Spinal cord (tissue), 10 donors: ENCODE measurements at places on chromosomes 2 and 18.
A peak's percentile ranks its signal among the peaks of the same experiment; 100 is the strongest.

GRCh38 chr2:169089182-169089581 lies 19.8 kb downstream of the DHRS9 start:
- H3K27ac ChIP-seq, result no peak overlapping the region
- H3K4me3 ChIP-seq, result no peak overlapping the region
- no peaks in the 10 kb centered on the region for H3K4me1 ChIP-seq

DNA sequence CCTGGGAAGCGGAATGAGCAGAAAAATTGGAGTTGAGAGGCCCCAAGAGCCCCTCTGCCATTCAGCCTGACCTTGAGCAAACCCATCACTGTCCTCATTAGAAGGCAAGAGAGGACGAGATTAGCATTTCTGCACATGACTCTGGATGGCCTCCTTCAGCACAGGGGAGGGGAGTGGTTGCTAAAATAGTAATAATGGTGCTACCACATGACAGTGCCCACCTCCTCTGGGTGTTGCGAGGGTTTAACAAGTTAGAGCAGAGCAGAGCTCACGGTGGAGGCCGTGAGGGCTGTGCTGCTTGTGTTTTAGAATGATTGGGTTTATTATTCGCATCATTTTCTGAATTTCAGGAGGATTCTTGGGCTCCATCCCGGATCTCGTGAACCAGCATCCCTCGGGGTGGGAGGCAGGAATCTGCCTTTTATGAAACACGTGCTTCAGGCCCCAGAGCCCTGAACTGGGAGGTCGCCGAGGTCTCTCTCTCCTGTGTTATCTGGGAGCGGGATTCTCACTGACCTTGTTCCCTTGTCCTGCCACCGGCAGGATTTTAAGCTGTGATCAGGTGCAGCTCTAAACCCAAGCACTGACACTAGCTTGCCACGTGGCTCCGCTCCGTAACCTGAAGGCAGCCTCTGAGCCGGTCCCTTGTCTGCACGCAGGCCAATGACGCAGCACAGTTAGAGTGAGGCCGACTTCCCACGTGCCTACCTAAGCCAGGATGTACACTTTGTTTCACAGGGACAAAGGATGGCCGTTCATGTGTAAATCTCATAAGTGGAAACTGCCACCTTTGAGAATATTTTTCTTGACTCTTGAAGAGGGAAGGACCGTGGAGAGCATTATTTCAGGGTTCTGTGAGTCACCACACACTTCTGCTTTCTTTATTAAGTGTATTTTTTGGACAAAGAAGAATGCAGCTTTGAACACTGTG lies 142.3 kb downstream of the ACOXL start:
- peaks cover 3% of the 10 kb centered on the region for H3K4me1 ChIP-seq
- DNase-seq, result no peak
- H3K27me3 ChIP-seq, result no peaks in the 10 kb centered on the region
- no peak overlapping the region for H3K4me3 ChIP-seq
- H3K27ac ChIP-seq, result no peak overlapping the region

GRCh38 chr2:220107380-220107791 lies 480.0 kb downstream of the SLC4A3 start:
- no peak overlapping the region for H3K27ac ChIP-seq
- DNase-seq, result no peak
- peaks cover 4% of the 10 kb centered on the region for H3K27me3 ChIP-seq
- no peaks in the 10 kb centered on the region for H3K36me3 ChIP-seq
- H3K4me3 ChIP-seq, result no peak overlapping the region
- H3K4me1 ChIP-seq, result peaks cover 6% of the 10 kb centered on the region

GRCh38 chr2:172285010-172285621 lies 142.3 kb upstream of the ITGA6 start:
- peaks cover 17% of the 10 kb centered on the region for H3K4me1 ChIP-seq
- no peak for DNase-seq
- no peaks in the 10 kb centered on the region for H3K36me3 ChIP-seq
- no peaks in the 10 kb centered on the region for H3K27me3 ChIP-seq

DNA sequence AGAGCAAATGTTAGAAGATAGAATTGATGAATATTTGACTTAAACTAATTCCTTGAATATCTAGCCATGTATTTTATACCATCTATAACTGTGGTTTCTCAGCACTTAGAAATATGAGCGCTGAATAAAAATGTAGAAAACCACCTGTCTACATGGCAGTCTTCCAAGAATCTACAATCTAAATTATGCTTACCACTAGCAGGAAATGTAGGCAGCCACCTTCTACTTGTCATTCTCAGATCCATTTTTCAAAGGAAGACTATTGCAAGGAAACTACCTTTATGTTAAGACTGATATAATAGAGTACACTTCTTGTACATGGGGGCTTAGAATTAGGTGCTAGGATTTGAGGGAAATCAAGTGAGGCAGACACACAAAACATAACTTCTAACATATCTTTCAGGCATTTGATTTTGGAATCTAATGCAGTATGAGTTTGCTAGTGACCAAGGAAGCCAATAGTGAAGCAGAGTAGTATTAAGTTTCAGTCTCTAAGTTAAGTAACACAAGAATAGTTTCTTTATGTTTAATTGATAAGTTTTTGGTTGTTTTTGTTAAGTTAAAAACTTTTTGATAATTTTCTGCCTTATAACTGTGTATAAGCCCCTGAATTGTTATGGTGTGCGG lies 175.9 kb upstream of the ITGA4 start:
- peak; percentile 68 for DNase-seq
- no peaks in the 10 kb centered on the region for H3K27me3 ChIP-seq
- H3K4me1 ChIP-seq, result no peaks in the 10 kb centered on the region
- H3K36me3 ChIP-seq, result no peaks in the 10 kb centered on the region
- H3K4me3 ChIP-seq, result no peak overlapping the region

DNA sequence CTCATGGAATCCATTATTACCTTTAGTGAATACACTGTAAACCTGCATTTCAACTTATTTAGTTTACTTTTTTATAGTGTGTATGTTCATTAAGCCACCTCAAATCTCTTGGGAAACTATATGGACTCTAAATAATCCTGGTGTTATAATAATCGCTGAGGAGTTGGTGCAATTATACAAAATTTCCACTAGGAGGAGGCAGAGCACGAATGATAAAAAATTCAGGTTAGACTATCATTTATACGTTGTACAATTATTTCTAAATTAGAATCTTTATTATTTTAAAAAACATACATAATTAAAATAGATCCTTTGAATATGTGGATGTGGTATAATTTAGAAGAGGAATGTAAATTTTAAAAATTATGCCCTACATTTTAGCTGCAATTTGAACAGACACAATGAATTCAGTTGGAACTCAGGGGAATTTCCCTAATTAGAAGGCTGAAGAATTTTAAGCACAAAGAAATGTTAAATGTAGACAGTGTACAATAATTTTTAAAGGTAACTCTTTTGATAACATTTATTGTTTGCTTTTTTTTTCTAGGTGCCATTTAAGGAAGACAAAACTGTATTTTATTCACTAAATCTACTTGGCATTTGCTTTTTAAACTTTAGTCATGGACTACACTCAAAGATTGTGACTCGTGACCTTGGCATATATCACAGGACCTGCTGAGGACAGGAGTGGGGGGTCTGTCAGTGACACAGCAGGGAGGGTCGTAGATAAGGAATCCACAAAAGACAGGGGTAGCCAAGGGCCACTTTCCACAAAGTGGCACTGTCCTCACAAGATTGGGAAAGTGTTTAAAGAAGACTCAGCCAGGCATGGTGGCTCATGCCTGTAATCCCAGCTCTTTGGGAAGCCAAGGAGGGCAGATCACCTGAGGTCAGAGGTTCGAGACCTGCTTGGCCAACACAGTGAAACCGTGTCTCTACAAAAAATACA lies 45.5 kb downstream of the RAB12 start:
- H3K27ac ChIP-seq, result no peak overlapping the region
- DNase-seq, result no peak
- H3K27me3 ChIP-seq, result no peaks in the 10 kb centered on the region
- H3K4me1 ChIP-seq, result peaks cover 25% of the 10 kb centered on the region
- H3K4me3 ChIP-seq, result no peak overlapping the region

DNA sequence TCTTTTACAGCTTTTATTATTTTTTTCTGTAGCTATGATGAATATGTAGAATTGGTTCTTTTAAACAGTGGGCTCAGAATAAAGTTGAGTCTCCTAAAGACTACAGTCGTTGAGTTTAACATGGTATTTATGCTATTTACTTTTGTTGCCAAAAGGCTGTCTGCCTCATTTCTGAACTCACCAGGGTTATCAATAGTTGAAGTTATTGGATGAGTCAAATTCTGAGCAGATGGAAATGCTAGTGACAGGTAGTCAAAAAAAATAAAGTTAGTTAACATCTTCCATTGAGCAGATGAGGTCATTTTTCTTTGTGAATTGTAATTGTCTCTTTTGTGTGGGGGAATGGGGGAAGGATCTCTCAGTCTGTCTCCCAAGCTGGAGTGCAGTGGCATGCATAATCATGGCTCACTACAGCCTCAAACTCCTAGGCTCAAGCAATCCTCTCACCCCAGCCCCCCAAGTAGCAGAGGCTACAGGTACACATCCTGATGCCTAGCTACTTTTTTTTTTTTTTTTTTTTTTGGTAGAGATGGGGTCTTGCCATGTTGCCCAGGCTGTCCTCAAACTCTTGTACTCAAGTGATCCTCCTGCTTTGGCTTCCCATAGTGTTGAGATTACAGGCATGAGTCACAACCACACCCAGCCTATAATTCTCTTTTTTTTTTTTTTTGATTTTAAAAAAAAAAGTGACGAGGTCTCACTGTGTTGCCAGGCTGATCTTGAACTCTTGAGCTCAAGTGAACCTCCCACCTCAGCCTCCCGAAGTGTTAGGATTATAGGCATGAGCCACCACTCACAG lies 8.9 kb downstream of the PAPOLG start:
- no peak overlapping the region for H3K4me3 ChIP-seq
- H3K27me3 ChIP-seq, result no peaks in the 10 kb centered on the region
- H3K27ac ChIP-seq, result no peak overlapping the region

GRCh38 chr2:37573451-37574388 lies 97.7 kb downstream of the CDC42EP3 start:
- no peaks in the 10 kb centered on the region for H3K4me1 ChIP-seq
- H3K4me3 ChIP-seq, result no peak overlapping the region
- H3K27me3 ChIP-seq, result no peaks in the 10 kb centered on the region
- no peak overlapping the region for H3K27ac ChIP-seq
- H3K36me3 ChIP-seq, result no peaks in the 10 kb centered on the region
- no peak for DNase-seq

GRCh38 chr18:25348386-25349130 lies 3.4 kb downstream of the ZNF521 start:
- H3K27ac ChIP-seq, result peak overlapping the region; percentile 82
- H3K36me3 ChIP-seq, result no peaks in the 10 kb centered on the region
- H3K27me3 ChIP-seq, result no peaks in the 10 kb centered on the region
- peak overlapping the region; percentile 68 for H3K4me3 ChIP-seq
- H3K4me1 ChIP-seq, result no peaks in the 10 kb centered on the region

DNA sequence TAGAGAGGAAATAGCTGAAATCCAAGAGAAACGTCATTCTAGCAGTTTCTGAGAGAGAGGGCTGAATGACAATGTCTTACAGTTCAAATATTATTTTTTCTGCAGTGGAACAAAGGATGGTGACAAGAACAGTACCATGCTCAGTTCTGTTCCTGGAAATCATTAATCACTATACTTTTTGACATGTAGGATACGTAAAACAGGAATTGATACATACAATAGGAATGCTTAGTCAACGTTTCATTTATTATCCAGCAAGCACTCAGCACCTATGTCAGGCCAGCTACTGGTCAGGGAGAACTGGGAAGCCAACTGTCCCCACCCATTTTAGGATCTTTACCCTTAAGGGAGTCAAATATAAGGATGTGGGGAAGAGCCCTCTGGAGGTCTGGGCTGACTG lies 114.7 kb downstream of the DHRS9 start:
- H3K27ac ChIP-seq, result no peak overlapping the region
- no peak for DNase-seq
- H3K27me3 ChIP-seq, result no peaks in the 10 kb centered on the region
- H3K4me1 ChIP-seq, result no peaks in the 10 kb centered on the region
- no peak overlapping the region for H3K4me3 ChIP-seq
- no peaks in the 10 kb centered on the region for H3K36me3 ChIP-seq

DNA sequence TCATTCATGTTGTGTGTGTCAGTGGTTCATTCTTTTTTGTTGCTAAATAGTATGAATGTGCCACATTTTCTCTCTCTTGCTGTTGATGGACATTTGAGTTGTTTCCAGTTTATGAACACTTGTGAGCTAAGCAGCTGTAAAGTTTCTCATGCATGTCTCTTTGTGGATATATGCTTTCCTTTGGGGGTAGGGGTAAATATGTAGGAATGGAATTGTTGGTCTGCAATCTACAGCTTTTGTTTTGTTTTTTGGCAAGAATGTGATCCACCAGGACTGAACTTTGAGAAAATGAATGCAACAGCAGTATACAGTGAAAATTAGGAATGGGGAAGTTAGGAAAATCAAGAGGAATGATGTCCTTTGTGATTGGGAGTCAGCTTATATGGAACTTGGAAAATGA lies 226.3 kb downstream of the CDCA7 start:
- H3K27ac ChIP-seq, result no peak overlapping the region
- no peak for DNase-seq
- H3K4me1 ChIP-seq, result no peaks in the 10 kb centered on the region

DNA sequence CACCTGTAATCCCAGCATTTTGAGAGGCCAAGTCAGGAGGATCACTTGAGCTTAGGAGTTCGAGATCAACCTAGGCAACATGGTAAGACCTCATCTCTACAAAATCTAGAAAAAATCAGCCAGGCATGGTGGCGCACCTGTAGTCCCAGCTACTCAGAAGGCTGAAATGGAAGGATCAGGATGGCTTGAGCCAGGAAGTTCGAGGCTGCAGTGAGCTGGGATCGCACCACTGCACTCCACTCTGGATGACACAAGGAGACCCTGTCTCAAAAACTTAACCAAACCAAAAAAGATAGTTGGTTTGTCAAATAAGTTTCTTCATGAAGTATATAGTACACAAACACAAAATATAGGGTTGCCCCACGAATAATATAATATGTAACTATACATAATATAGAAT lies 197.6 kb downstream of the DPP4 start:
- no peaks in the 10 kb centered on the region for H3K4me1 ChIP-seq
- H3K27me3 ChIP-seq, result no peaks in the 10 kb centered on the region
- no peak for DNase-seq
- H3K36me3 ChIP-seq, result peaks cover 2% of the 10 kb centered on the region

DNA sequence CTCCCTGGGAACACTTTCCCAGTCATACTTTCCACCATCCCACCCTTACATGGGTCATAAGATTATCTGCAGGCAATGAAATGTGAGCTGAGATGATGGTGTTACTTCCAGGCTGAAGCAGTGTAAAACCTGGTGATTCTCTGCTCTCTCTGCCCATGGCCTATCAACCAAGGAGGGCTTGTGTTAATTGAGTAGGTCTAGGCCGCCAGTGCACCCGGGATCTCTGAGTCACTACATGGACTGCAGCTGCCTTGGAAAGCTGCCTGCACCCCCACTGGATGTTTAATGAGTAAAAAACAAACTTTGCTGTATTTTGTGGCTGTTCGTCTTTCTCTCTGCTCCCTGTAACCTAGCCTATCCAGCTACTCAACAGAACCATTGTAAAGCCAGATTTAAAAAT lies 451.7 kb upstream of the SMIM21 start:
- H3K4me1 ChIP-seq, result no peaks in the 10 kb centered on the region
- no peak for DNase-seq
- no peak overlapping the region for H3K4me3 ChIP-seq
- no peak overlapping the region for H3K27ac ChIP-seq
- H3K36me3 ChIP-seq, result no peaks in the 10 kb centered on the region
